ENCODE measurements at places on chromosomes 6 and 20.

DNA sequence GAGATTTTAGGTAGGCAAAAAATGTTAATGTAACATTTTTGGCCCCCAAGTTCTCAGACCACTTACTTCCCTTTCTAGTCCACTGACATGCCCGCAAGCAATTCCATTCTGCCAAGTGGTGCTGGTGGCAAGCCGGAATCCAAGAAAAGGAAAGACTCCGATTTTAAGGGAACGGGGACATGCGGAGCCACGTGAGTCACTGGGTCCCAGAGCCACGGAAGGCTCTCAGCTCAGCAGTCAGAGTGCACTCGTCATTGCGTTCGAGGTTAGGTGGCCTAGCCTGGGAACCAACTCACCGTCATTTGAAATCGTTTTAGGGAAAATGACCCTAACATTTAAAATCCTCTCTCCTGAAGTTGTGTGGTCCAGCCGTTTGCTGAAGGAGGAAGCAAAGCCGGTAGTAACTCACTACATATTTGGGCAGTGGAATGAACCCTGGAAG, 711 bp upstream of the SIRT5 start:
- H3K4me3 ChIP-seq: peak overlapping the region; percentile 95
- peaks cover 11% of the 10 kb centered on the region for H3K4me1 ChIP-seq
- no peak for DNase-seq
- peak overlapping the region; percentile 93 for H3K27ac ChIP-seq

DNA sequence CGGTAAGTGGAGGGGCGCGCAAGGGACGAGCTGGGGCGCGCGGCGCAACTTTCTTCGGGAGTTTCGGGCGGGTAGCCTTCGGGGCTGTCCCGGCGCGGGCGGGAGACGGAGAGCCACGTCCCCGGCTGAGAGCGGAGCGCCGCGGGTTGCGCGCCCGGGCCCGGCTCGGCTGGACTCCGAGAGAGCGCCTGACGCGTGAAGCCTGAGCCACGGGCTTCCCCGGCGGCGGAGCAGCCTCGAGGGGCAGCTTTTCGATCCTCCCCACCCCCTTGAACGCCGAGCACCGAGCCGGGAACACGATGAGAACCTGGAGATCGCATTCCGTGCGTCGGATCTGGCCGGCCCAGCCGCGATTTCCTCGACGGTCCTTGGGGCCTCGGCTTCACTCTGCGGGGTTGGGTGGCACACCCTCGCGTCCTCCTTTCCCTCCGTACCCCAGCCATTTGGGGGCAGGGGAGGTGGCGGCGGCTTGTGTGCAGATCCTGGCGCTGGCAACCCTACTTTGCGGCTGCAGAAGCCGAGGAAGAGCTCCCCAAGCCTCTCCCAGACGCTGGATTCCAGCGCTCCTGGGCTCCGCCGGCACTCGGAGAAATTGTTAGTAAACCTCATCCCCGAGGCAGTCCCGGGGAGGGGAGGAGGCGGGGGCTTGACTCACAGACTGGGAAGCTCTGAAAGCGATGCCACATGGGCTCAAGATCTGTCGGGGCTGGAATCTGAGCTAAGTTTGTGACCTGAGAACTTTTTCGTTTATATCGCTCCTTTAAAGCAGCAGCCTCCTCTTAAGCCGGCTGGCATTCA, 572 bp downstream of the DSE start:
- peaks cover 9% of the 10 kb centered on the region for H3K4me1 ChIP-seq
- peak; percentile 15 for DNase-seq
- H3K27me3 ChIP-seq: no peaks in the 10 kb centered on the region
- H3K27ac ChIP-seq: peak overlapping the region; percentile 90
- no peaks in the 10 kb centered on the region for H3K36me3 ChIP-seq

GRCh38 chr6:157198425-157199279, 124.7 kb downstream of the TMEM242 start:
- H3K27ac ChIP-seq: peak overlapping the region; percentile 86
- no peak for DNase-seq
- H3K4me1 ChIP-seq: peaks cover 3% of the 10 kb centered on the region
- H3K27me3 ChIP-seq: no peaks in the 10 kb centered on the region
- peak overlapping the region; percentile 29 for H3K4me3 ChIP-seq

DNA sequence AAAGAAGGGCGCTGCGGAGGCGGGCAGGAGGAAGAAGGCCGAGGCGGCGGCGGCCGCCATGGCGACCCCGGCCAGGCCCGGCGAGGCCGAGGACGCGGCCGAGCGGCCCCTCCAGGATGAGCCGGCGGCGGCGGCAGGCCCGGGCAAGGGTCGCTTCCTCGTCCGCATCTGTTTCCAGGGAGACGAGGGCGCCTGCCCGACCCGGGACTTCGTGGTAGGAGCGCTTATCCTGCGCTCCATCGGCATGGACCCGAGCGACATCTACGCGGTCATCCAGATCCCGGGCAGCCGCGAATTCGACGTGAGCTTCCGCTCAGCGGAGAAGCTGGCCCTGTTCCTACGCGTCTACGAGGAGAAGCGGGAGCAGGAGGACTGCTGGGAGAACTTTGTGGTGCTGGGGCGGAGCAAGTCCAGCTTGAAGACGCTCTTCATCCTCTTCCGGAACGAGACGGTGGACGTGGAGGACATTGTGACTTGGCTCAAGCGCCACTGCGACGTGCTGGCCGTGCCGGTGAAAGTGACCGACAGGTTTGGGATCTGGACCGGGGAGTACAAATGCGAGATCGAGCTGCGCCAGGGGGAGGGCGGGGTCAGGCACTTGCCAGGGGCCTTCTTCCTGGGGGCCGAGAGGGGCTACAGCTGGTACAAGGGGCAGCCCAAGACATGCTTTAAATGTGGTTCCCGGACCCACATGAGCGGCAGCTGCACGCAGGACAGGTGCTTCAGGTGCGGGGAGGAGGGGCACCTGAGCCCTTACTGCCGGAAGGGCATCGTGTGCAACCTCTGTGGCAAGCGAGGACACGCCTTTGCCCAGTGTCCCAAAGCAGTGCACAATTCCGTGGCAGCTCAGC, 780 bp downstream of the ZCCHC3 start:
- H3K27ac ChIP-seq: peak overlapping the region; percentile 96
- no peaks in the 10 kb centered on the region for H3K36me3 ChIP-seq
- peaks cover 52% of the 10 kb centered on the region for H3K4me1 ChIP-seq

GRCh38 chr6:130903007-130903406, 75.8 kb downstream of the SMLR1 start:
- no peaks in the 10 kb centered on the region for H3K4me1 ChIP-seq
- no peaks in the 10 kb centered on the region for H3K27me3 ChIP-seq
- no peak overlapping the region for H3K4me3 ChIP-seq
- no peak overlapping the region for H3K27ac ChIP-seq

- H3K4me1 ChIP-seq: peaks cover 41% of the 10 kb centered on the region
- H3K27me3 ChIP-seq: no peaks in the 10 kb centered on the region
- DNase-seq: no peak
These were observed 22.2 kb downstream of the CARMIL1 start for GRCh38 chr6:25301362-25301761.

DNA sequence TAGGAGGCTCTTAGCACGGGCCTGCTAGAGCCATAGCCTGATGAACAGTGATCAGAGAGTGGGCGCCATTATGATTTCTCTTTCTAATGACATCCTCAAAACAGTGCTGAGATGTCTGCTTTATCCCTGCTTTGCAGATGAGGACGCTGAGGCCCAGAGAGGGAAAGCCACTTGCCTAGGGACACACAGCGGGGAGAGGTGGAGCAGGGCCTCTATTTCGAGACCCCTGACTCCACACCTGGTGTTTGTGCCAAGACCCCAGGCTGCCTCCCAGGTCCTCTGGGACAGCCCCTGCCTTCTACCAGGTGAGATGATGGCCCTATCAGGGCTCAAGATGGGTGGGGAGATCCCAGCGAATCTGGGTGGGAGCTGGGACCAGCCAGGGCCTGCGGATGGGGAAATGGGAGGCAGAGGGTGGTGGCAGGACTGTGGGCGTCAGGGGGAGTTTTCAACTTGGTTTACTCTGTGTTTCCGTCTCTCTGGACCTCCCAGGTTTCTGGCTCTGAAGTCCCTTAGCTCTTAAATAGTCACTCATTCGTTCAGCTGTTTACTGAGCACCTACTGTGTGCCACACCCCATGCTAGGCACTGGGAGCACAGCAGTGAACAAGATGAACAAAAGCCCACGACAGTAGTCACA, 36.7 kb downstream of the SRC start:
- no peak for DNase-seq
- peaks cover 46% of the 10 kb centered on the region for H3K4me1 ChIP-seq
- no peaks in the 10 kb centered on the region for H3K27me3 ChIP-seq

DNA sequence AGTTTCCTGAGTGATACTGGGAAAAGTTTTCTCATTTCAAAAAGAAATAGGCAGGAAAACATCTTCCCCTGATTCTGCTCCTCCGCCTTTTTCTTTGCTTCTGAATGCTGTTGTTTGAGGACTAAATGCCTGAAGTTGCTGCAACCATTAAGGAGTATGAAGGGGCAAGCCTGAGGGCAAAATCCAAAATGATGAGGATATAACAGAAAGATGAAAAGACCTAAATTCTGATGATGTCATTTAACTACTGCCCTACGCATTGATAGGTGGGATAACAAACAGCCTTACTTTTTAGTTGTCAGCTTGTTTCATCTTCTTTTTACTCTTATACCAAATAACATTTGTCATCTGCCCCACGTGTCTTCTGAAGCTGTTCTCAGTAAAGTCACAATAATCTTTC, 474.6 kb upstream of the MMS22L start:
- DNase-seq: no peak
- no peak overlapping the region for H3K4me3 ChIP-seq
- no peak overlapping the region for H3K27ac ChIP-seq
- no peaks in the 10 kb centered on the region for H3K27me3 ChIP-seq
- no peaks in the 10 kb centered on the region for H3K4me1 ChIP-seq

GRCh38 chr6:167505199-167505598, 180.3 kb downstream of the TTLL2 start:
- no peaks in the 10 kb centered on the region for H3K4me1 ChIP-seq
- H3K27ac ChIP-seq: no peak overlapping the region
- no peaks in the 10 kb centered on the region for H3K27me3 ChIP-seq
- H3K4me3 ChIP-seq: no peak overlapping the region
- H3K36me3 ChIP-seq: no peaks in the 10 kb centered on the region

- H3K27me3 ChIP-seq: no peaks in the 10 kb centered on the region
- no peaks in the 10 kb centered on the region for H3K36me3 ChIP-seq
- no peak overlapping the region for H3K4me3 ChIP-seq
These were observed 11.1 kb upstream of the PEX7 start for GRCh38 chr6:136811272-136811671.

DNA sequence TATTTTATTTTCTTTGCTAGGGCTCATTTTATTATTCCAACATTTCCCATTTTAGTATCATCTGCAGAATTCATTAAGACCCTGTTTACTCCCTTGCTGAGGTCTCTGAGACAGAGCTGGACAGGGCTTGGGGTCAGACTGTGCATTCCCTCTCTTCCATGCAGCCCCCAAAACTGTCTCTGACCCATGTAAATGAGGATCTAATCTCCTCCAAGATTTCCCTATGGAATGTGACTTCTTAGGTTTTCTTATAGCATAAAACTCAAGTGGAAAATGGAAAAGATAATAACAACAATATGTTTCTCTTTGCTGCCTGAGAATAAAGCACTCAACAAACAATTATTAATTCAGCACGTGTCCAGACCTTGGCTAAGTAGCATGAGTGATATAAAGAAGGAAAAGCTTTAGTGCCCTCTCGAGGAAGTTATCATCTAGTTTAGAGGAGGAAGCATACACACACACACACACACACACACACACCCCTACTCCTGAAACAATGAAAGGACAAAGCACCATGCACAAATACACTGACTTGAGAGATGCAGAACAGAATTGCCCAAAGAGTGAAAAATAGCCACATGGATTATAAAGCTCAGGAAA, 815.5 kb downstream of the BCKDHB start:
- H3K4me1 ChIP-seq: no peaks in the 10 kb centered on the region
- H3K27me3 ChIP-seq: no peaks in the 10 kb centered on the region
- DNase-seq: no peak
- H3K4me3 ChIP-seq: no peak overlapping the region

DNA sequence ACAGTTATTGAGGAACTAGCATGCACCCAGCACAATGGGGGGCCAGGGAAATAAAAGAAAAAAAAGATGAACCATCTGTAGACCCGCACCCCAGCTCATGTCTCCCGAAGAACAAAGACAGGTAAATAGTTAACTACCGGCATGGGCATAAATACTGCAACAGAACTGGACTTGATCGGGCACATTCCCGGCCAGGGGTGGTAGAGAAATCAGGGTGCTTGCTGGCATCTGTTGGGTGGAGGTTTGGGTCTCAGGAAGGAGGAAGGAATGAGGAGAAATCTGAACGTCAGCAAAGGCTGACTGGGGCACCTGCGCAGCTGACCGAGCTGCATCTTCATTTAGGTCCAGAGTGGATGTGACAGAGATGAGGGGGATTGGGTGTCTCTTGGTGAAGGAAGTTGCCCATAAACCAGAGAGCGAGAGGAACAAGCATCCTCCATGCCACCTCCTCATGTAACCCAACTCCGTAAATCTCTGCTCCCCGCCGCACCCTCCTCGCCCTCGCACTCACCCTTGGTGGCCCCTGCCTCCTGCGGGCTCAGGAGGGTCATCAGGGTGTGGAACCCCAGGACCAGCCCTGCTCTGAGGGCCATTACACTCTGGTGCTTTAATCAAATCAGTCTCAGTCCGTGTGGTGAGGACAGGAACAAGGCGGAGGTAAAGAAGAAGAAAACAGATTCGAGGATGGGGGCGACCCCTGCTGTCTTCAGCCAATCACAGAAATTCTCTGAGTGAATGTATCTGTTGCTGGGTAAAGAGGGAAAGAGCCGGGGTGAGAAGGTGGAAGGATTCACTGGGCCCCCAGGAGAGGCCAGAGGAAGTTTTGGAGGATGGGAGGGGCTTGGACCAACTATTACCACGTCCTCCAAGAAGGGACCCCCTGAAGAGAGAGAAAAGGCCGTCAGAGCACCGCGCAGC, at the start of gene HLA-DOA:
HLA-DOA (minus strand) TSS at position 648 of the 918 bp plus-strand sequence.
- H3K27ac ChIP-seq: peak within 1 kb of the TSS; percentile 0
- H3K27me3 ChIP-seq: no peaks in the 10 kb centered on the region
- H3K4me3 ChIP-seq: no peak within 1 kb of the TSS

- no peaks in the 10 kb centered on the region for H3K27me3 ChIP-seq
- no peak for DNase-seq
- no peak overlapping the region for H3K4me3 ChIP-seq
- no peak overlapping the region for H3K27ac ChIP-seq
- H3K4me1 ChIP-seq: peaks cover 7% of the 10 kb centered on the region
These were observed 162.1 kb downstream of the PTPRK start for GRCh38 chr6:128358244-128358776.

DNA sequence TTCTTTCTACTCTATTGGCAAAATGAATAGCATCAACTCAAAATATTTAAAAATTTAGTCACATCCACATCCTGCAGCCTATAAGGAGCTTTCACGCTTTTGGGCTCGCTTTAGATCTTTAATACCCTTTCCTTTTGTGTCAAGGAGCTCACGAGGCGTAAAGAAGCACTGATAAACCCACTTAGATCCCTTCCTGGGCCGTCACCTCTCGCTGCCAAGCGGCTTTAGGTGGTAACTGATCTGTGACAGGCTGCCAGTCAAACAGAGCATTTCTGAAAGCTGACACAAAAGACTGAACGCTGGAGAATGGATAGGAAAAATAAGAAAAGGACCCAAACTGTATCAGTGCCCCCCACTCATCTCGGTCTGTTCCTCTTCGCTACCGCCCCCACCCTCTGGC, 385.7 kb upstream of the MMS22L start:
- H3K36me3 ChIP-seq: no peaks in the 10 kb centered on the region
- peak overlapping the region; percentile 48 for H3K4me3 ChIP-seq
- no peak overlapping the region for H3K27ac ChIP-seq
- no peaks in the 10 kb centered on the region for H3K4me1 ChIP-seq
